Activated T-cell treated with anti-CD3 and anti-CD28 coated beads, Interleukin-2, amount 50 U/mL, for 4 hours (primary cell): ENCODE measurements at places on chromosomes 4 and X.

- DNase-seq, result no peak
Measured at GRCh38 chrX:111447298-111447697, 35.3 kb upstream of the DCX start.

GRCh38 chr4:155578219-155578618, 88.4 kb upstream of the GUCY1A1 start:
- DNase-seq, result no peak

GRCh38 chr4:52408032-52408431, 251.1 kb downstream of the USP46 start:
- DNase-seq, result no peak

DNA sequence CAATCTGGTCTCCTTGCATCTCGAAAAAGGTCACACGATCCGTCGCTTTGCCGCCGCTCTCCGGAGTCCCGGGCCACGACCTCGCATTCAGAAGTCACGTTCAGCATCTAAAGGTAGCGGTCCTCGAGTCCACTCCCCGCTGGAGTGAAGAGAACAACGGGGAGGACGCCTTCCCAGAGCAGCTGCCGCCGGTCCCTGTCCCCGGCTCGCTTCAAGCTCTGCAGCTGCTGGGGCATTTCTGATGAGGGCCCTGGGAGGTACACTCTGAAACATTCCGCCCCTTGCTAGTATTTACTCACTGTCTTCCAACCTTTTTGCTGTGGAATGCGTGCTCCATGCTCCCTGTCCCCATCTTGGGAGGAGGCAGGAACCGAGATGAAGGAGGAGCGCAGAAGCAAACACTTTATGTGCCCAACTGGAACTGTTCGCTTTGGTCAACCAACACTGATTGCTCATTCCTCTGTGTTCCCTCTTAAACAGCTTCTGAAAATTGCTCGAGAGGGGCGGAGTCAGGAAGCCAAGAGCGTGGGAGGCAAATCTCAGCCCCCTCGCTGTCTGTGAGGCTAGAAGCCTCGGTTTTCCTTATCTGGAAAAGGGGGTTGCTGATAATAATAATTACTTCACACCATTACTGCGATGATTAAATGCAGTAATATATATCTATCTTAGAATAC, 6.4 kb upstream of the VAMP7 start:
- no peak for DNase-seq

DNA sequence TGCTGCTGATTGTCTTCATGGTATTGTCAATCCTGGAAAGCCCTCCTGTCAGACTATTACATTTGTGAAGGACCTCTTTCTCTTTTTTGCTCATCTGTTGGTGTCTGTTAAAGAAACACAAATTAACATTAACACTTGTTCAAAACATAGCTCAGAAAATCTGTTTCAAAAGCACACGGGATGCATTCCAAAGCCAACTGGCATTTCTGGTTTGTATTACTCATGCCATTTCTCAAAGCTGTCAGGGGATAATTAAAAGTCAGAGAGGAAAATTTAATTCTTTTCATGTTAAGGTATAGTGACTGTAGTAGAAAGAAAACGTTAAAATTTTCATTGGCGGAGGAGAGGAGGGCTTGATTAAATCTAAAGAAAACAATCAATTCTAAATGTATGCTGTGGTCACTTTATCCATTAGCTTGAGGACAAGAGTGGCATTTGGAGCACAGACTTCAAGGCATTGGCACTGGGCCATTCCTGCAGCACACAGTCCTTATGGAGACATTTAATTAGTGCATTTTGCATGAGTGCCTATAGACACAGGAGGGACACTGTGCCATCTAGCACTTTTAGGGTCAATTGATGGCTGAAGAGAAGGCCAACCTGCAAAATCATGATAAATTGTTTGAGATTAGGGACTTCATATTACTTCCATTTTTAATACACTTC, 21.2 kb upstream of the GLRA2 start:
- no peak for DNase-seq

GRCh38 chr4:7533267-7533666, 98.5 kb upstream of the PSAPL1 start:
- no peak for DNase-seq

- DNase-seq, result no peak
Measured at GRCh38 chr4:8144359-8144758, 14.3 kb downstream of the ABLIM2 start.

DNA sequence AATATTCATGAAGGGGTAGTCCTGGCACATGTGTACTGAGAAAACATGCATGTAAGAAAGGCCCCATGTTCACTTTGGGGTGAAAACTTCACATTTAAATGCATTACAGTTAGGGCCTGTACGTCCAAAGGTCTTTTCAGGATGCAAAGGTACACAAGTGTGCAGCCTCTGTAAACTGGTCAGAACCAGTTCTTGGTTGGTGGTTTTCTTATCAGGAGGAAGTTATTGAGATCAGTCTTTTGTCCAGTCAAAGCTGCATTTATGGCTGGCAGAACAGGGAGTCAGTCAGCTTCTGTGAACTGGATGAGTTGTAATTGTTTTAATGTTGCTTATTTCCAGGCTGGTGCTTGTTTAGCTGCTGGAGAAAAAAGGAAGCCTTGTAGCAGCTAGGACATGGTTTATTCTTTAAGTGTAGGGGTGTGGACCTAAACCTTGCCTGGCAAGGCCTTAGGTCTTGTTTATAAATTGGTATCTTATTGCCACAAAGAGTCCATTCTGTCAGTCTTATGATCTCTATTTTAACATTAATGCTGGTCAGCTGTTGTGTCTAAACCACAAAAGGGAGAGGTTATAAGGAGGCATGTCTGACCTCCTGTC, 1906.6 kb upstream of the TENM3 start:
- DNase-seq, result no peak

DNA sequence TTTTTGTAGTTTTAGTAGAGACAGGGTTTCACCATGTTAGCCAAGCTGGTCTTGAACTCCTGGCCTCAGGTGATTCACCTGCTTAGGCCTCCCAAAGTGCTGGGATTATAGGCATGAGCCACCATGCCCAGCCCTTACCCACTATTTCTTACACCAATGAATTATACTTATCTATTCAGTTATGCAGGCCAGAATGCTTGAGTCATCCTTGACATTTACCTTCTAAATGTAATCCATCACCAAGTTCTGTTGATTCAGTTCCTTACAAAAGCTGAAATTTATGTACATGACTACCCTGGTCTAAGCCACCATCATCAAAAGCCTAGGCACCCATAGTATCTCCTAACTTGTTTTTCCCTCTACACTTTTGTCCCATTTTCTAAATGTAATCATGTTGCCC, 585.7 kb downstream of the IL15 start:
- DNase-seq, result no peak

- no peak for DNase-seq
Measured at GRCh38 chrX:119419898-119420297, 20.8 kb downstream of the SLC25A43 start.

GRCh38 chrX:96455078-96455477, 229.6 kb upstream of the DIAPH2 start:
- no peak for DNase-seq

- no peak for DNase-seq
Measured at GRCh38 chr4:7760706-7761105, 179.0 kb downstream of the AFAP1 start.

- no peak for DNase-seq
Measured at GRCh38 chr4:183322326-183322725, at the start of gene CLDN24. CLDN24 (minus strand) TSS chr4:183322426; CDS start chr4:183322426, 0 bp downstream.

DNA sequence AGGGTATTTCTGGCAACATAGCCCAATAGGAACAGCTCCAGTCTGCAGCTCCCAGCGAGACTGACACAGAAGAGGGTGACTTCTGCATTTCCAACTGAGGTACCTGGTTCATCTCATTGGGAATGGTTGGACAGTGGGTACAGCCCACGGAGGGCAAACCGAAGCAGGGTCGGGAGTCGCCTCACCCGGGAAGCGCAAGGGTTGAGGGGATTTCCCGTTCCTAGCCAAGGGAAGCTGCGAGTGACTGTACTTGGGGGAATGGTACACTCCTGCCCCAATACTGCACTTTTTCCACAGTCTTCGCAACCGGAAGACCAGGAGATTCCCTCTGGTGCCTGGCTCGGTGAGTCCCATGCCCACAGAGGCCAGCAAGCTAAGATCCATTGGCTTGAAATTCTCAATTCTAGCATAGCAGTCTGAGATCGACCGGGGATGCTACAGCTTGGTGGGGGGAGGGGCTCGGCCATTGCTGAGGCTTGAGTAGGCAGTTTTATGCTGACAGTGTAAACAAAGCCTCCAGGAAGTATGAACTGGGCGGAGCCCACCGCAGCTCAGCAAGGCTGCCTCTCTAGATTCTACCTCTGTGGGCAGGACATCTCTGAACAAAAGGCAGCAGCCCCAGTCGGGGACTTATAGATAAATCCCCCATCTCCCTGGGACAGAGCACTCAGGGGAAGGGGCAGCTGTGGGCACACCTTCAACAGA, 14.0 kb upstream of the ADAD1 start:
- no peak for DNase-seq

- DNase-seq, result no peak
Measured at GRCh38 chrX:20240201-20240600, 26.5 kb downstream of the RPS6KA3 start.

- DNase-seq, result no peak
Measured at GRCh38 chrX:55523356-55523755, 33.7 kb upstream of the USP51 start.

DNA sequence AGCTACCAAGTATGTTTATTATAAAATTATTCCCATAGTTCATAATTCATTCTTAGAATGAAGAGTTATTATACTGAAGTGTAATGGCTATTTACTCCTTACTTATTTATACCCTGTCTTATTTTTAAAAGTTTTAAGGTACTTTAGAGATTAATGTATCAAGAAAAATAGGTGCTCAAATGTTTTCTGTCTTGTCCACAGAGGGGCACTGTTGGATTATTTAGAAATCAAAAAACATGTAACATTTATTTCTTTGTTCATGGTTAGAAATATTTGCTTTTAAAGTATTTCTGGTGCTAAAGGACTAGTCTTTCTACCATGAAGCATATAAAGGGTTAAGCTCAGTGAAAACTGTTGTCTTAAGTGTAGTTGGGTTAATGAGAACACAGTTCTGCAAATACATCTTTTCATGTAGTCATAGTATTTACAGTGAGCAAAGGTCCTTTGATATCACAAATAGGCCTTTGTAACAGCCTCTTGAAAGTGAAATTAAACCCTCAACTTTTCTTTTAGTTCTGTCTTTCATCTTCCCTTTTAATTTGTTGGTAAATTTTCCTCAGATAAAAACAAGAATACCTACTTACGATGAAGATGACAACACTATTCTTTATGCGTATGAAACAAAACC, 7.7 kb downstream of the SCML1 start:
- DNase-seq, result no peak

DNA sequence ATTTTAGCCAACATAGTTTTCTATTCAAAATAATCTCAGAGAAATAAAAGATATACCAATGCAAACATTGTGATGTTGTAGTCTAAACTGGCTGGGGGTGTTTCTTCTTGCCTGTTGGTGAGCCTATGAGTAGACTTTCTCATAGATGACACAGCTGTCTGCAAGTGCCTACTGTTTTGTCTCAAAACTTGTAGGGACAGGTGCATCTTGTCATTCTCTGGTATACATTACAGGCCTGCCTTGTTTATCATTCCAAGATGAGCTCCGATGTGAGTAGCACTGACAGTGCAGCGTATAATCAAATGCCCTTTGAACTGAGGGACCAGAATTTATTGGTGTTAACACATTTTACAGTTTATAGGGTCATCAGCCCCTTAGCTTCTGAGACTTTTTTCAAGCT, 353.8 kb downstream of the PRDM5 start:
- DNase-seq, result no peak

DNA sequence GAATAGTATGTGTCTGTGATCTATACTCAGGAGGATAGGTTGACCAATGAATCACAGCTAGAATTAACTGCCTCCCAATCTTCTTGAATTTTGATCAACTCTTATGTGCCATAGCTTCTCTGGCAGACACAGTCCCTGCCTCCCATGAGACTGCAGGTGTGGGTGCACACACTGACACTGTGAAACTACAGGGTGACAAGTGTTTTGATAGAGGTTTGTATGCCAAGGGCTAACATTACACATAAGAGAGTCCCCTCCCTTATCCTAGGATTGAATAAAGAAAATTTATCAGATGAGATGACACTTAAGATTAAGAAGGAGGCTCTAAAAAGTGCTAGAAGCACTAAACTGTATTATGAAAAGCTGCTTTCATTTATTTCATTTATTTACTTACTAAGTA, 218.4 kb upstream of the BMP3 start:
- DNase-seq, result no peak

- no peak for DNase-seq
Measured at GRCh38 chrX:77434962-77435361, 12.2 kb upstream of the FGF16 start.

GRCh38 chrX:68681443-68681941, 34.0 kb downstream of the STARD8 start:
- DNase-seq, result no peak

GRCh38 chr4:36914106-36914505, 330.4 kb upstream of the NWD2 start:
- DNase-seq, result no peak
